ENCODE measurements at places on chromosomes 16 and 17.

GRCh38 chr17:57295526-57296023 lies 39.3 kb downstream of the MSI2 start:
- DNase-seq, result peak; percentile 91

- no peak for DNase-seq
These were observed 21.6 kb upstream of the MED9 start for GRCh38 chr17:17455173-17455572.

- DNase-seq, result no peak
These were observed 181.8 kb upstream of the CIBAR2 start for GRCh38 chr16:85293904-85294642.

- no peak for DNase-seq
These were observed 17.7 kb upstream of the KCTD5 start for GRCh38 chr16:2664574-2664982.

DNA sequence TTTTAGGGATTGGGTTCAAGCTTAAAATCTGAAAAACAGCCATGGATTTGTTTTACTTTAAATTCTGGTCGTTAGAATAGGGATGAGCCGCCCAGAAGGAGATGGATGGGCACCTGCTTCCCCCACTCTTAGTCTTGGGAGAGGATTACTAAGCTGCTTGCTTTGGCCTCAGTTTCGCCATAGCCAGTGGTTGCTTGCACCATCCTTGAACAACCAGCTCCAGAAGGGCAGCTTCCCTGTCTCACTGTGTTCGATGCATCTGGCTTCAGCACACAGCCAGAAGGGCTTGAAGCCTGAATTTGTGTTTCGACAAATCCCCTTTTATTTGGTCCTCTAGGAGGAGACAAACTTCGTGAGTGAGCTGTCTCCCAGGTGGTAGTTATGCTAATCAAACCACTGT lies 7.1 kb downstream of the CYB5D2 start:
- no peak for DNase-seq

DNA sequence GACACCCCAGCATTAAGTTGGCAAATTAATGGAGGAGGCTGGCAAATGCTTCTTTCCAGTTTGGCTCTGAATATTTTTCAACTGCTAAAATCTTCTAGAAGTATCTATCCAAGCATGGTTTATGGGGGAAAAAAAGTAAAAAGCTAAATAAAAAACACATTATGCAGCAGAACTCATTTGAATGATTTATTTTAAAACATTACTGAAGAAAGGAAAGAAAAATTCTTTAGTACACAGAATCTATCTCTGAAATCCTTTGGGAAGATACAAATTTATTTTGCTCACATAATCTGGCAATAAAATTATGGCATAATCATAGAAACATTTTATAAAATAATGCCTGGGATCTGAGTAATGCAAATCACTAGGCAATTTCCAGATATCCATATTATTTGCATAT lies 328.1 kb upstream of the MON1B start:
- no peak for DNase-seq

DNA sequence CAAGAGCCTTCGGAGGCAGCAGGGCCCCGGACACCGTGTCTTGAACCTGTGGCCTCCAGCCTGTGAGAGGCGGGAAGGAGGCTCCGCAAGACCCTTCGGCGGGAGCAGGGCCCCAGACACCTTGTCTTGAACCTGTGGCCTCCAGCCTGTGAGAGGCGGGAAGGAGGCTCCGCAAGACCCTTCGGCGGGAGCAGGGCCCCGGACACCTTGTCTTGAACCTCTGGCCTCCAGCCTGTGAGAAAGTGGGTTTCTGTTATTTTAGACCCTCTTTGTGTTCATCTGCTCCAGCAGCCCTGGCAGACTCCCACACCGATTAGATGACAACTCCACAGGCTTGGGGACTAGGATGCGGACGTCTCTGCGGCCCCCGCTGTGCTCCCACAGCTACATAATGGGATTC lies 30.0 kb downstream of the FBXO31 start:
- DNase-seq, result no peak

DNA sequence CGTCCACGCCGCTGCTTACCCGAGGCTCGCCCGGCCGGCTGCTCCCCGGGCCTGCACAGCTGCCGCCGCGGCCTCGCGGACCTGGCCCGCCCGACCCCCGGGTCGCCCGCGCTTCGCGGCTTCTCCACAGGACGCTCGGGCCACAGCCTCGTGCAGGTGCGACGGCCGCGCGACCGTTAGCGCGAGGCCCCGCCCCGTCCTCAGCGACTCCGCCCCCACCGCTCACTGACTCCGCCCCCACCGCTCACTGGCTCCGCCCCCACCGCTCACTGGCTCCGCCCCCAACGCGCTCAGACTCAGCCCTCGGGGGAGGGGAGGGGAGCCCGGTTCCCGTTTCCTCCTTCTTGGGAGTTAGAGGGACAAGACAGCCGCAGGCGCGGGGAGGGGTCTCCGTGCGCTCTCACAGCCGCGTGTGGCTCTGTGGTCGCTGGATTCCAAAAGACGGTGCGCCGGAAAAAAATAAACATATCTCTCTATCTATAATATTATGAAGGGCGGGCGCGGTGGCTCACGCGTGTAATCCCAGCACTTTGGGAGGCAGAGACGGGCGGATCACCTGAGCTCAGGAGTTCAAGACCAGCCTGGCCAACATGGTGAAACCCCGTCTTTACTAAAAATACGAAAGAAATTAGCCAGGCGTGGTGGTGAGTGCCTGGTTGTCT lies at the start of gene MEIOB:
TSS of gene MEIOB (minus strand) at position 191 of the 662 bp plus-strand sequence. CDS start 3,989 bp downstream, outside the sequence.
- peak; percentile 16 for DNase-seq

GRCh38 chr16:3460121-3460520 lies 16.6 kb downstream of the NAA60 start:
- no peak for DNase-seq
